CD4-positive, alpha-beta T cell treated with Interleukin-1 beta for 1 hour (primary cell): ENCODE measurements at places on chromosomes 5 and 9.

- DNase-seq: no peak
These were observed 7.0 kb downstream of the NR3C1 start for GRCh38 chr5:143396353-143396940.

- no peak for DNase-seq
These were observed 70.6 kb downstream of the ALDH1A1 start for GRCh38 chr9:72882117-72882775.

DNA sequence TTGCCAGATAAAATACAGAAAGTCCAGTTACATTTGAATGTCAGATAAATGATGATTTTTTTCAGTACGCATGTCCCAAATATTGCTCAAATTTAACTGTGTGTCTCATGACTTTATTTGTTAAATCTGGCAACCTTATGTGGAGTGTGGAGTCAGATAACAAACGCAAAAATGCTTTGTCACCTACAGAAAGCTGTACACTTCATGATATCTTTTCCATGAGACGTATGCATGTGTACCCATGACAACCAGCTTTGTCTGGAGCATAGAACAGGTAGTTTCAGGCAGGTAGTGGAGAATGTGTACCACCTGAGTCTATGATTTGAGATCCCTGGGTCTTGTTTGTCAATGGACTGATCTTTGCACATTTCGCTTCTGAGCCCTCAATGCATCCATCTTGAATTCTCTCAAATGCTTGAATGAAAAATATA, 105.5 kb upstream of the CPEB4 start:
- DNase-seq: no peak

GRCh38 chr9:120875954-120876841, 790 bp downstream of the PHF19 start:
- DNase-seq: peak; percentile 88

GRCh38 chr9:114339130-114339908, 9.7 kb downstream of the ORM2 start:
- DNase-seq: peak; percentile 60

GRCh38 chr5:140630292-140631035, 2.5 kb downstream of the CD14 start:
- no peak for DNase-seq

DNA sequence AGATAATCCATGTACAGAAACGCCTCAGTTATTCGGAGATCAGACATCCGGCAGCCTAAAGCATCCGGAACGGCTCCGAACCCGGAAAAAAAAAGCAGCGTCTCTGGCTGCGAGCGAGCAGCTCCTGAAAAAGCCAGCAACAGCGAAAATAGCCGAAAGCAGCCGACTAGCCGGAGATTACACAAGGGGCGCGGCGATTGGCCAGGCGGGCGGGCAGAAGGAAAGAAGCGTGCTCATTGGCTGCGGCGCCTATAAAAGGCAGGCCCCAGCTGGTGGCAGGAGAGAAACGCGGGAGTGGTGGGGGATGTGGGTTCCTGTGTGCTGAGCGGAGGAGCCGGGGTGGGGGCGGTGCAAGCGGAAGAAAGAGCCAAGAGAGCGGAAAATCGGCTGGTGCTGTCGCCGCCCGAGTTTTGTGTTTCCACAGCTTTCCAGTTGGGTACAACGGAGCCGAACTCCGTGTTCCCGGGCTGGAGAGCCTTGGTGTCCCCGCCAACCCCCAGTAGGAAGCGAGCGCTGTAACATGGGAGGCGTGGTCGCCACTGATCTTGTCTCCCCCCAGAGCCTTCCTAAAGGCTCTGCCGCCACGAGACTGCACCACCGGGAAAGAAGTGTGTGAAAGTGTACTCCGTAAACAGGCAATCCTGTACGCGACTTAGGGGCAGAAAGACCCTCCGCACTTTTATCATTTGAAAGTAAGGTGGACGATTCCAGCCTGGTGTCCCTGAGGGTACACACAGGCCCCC, at the start of gene ARL15:
Gene ARL15 (minus strand): TSS at position 141 of the 743 bp plus-strand sequence.
- DNase-seq: peak; percentile 97

GRCh38 chr5:78533356-78533755, 115.2 kb downstream of the LHFPL2 start:
- no peak for DNase-seq

DNA sequence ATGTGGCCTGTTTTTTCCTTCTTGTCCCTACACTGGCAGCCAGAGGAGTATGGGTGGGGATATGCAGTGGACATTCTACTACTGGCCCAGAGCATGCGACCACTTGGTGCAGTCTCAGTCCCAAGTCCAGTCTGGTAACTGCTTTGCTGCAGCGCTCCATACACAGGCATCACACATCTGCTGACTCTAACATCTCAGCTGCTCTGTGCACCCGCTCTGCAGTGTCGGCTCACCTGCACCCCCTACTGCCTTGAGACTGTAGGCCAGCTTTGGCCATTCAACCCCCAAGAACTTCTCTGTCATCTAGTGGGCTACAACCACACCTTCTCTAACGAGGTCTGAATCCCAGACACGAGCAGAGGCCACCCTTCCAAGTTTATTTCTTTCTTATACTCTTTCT, 46.4 kb upstream of the SLCO6A1 start:
- DNase-seq: no peak

DNA sequence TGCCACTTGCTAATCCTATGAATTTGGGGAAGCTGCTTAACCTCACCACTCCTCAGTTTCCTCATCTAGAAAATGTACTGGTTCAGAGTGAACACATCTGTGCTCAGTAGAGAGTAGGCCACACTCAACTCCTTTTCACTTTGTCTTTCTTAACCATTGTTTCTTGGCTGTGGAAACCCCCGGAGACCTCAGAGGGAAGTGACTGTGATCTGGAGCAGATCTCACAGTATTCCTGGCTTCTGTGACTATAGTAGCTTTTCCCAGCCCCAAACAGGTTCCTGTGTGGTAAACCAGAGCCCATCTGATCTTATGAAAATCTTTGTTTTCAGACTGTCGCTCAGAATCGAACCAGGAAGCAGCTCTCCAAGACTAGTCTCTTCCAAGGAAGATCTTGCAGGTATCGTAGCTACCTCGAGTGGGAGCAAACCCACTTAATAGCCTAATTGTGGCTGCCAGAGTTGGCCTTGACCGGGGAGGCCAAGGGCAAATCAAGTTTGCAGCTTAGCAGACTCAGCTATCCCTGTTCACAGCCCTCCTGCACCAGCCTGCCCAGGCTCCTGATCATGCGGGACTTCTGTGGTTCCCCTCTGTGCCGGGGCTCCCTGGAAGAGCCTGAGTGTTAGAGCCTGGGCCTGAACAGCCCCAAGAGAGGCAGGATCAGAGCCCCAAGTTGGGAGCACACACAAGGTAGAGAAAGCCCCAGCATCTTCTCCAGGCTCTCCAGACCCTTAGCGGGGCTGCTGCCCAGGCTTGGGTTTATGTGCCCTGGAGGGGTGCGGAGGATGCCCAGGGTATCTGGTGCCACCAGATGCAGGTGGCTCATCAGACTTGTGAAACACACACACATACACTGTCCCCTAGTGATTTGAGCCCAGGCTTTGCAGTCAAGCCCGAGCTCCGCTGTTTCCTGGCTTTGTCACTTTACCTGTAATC, 52.2 kb upstream of the ANGPTL2 start:
- no peak for DNase-seq

GRCh38 chr5:140267201-140267540, 35.7 kb downstream of the PFDN1 start:
- DNase-seq: no peak
